ENCODE measurements at places on chromosomes 3 and 15. TPM values are rescaled to one million over a fixed set of nuclear protein-coding genes. Genes with fewer than 3 reads are reported as not detected.

Gene ALG1L2
- 1.5 TPM for total RNA-seq

Gene CATSPER2
- 2.7 TPM for total RNA-seq

Gene HMCES
- total RNA-seq, result 28.1 TPM

Gene MUC4
- total RNA-seq, result 7.9 TPM

Gene PARP6
- total RNA-seq, result 72.2 TPM

Gene SLC33A1
- 33.9 TPM for total RNA-seq

Gene ARRDC4
- 52.8 TPM for total RNA-seq

Gene NEK10
- total RNA-seq, result 9.4 TPM

Gene IL17RB
- 18.4 TPM for total RNA-seq

Gene NOX5
- total RNA-seq, result not detected

Gene MAPKAPK3
- total RNA-seq, result 68.6 TPM

Gene ARPIN
- total RNA-seq, result 30.9 TPM

Gene UROC1
- total RNA-seq, result not detected

Gene TUSC7
- not detected for total RNA-seq

Gene SNX22
- 17.4 TPM for total RNA-seq

Gene NEDD4
- total RNA-seq, result 16.5 TPM

Gene CELSR3
- total RNA-seq, result 1.0 TPM

Gene FBXO40
- 0.09 TPM for total RNA-seq

Gene HIGD2B
- total RNA-seq, result not detected

Data from lower lobe of right lung (tissue), 2 donors.